ENCODE measurements at places on chromosomes 3 and 15. TPM values are rescaled to one million over a fixed set of nuclear protein-coding genes. Genes with fewer than 3 reads are reported as not detected.
A peak's percentile ranks its signal among the peaks of the same experiment; 100 is the strongest.

The TP63 gene
- total RNA-seq, result under 0.01 TPM

DNA sequence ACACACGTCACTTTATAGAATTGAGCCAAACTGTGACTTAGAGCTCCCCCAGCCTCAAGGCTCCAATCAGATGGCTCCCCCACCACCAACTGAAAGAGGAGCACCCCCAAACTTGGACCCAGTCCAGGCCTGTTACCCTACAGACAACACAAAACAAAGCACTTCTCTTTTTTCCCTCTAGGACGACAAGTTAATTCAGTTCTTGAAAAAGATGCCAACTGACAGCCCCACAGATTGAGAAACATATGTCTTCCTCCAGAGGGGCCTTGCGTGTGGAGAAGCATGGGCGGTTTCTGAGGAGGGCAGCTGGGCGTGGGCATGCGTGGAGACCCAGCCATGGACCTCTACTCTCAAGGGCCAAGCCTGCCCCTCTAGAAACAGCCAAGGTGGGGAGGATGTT lies 229.5 kb downstream of the SHQ1 start:
- no peak overlapping the region for H3K27ac ChIP-seq
- no peaks in the 10 kb centered on the region for H3K27me3 ChIP-seq
- H3K36me3 ChIP-seq, result no peaks in the 10 kb centered on the region
- peaks cover 3% of the 10 kb centered on the region for H3K4me1 ChIP-seq

DNA sequence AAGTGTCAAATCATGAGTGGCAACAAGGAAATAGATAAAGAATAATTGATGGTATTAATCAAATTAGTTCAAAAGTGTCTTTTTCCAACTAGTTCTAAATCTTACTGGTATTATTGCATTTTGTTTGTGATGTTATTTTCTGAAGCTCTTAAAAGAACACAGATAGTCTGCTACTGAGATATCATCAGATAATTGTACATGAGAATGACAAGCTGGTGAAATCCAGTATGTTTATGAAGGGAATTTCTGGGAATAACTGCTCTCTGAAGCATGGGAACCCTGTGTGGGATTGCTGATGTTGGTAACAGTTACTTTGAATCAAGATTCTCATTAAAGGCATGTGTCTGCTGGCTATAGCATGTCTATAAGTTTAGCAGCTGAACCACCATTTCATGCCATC lies 190.3 kb upstream of the CDIN1 start:
- no peak for DNase-seq
- H3K4me3 ChIP-seq, result no peak overlapping the region
- H3K4me1 ChIP-seq, result no peaks in the 10 kb centered on the region
- no peaks in the 10 kb centered on the region for H3K27me3 ChIP-seq
- no peaks in the 10 kb centered on the region for H3K36me3 ChIP-seq
- H3K27ac ChIP-seq, result no peak overlapping the region

DNA sequence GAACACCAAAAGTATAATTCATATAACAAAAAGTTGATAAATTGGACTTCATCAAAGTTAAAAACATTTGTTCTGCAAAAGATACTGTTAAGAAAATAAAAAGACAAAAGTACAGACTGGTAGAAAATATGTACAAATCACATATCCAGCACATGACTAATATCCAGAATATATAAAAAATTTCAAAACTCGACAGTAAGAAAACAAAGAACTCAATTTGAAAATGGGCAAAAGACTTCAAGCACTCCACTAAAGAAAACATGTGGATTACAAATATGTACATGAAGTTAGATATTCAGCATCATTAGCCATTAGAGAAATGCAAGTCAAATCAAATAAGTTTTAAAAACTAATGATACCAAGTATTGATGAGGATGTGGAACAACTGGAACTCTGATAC lies 6.7 kb downstream of the GK5 start:
- no peak for DNase-seq
- H3K36me3 ChIP-seq, result no peaks in the 10 kb centered on the region
- H3K27ac ChIP-seq, result no peak overlapping the region
- H3K27me3 ChIP-seq, result no peaks in the 10 kb centered on the region

DNA sequence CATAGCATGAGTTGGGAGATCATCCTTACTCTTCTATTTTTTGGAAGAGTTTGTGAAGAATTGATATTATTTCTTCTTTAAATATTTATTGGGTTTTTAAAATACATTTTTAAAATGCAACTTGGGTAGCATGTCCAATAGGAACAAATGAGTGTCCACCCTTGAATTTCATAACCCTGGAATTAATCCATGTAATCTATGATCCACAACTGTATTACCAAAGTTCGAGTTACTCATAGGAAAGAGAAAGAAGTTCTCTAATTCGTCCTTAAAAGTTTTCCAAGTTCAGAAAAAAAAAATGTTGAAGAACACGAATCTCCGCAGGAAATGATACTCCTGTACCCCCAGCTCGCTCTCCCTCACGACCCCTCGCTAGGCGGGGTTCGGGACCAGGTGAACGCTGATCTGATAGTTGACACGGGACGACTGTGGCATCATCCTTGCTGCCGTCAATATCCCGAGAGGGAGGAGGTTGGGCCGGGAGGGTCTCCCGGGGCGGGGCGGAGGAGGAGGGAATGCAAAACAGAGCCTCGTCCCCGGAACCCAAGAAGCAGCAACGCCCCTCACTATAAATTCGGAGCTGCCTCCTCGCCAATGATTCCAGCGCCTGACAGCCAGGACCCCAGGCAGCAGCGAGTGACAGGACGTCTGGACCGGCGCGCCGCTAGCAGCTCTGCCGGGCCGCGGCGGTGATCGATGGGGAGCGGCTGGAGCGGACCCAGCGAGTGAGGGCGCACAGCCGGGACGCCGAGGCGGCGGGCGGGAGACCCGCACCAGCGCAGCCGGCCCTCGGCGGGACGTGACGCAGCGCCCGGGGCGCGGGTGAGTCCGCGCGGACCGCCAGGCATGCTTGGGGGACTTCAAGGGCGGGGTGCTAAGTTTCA lies at the start of gene AGTR1:
Gene AGTR1, plus strand, starts transcription at position 598 of the 884 bp plus-strand sequence. CDS start 43,133 bp downstream, outside the sequence.
- DNase-seq, result peak; percentile 84
- peak within 1 kb of the TSS; percentile 81 for H3K4me3 ChIP-seq
- H3K36me3 ChIP-seq, result no peaks in the 10 kb centered on the region
- peak within 1 kb of the TSS; percentile 92 for H3K27ac ChIP-seq
- no peaks in the 10 kb centered on the region for H3K27me3 ChIP-seq
- H3K4me1 ChIP-seq, result peaks cover 2% of the 10 kb centered on the region

Measured in liver (tissue), 10 donors.